ENCODE measurements at places on chromosomes 2 and 18.

DNA sequence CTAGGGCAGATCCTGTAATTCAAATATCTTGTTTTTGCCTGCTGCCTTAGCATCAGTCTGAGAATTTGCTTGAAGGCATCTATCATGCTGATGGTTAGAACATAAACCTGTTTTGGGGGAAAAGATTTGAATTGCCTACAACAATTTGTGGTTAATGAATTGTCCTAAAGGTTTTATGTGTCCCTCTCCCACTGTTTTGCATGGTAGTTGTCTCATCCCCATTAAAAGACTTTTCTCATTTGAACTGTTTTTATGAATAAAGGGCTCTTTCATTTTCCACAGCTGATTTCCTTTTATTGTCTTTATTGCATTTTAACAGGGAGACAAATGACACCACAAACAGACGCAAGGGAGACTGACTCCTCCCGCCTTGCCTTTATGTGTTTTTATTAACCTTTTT, 275.6 kb downstream of the PIK3C3 start:
- DNase-seq = no peak

DNA sequence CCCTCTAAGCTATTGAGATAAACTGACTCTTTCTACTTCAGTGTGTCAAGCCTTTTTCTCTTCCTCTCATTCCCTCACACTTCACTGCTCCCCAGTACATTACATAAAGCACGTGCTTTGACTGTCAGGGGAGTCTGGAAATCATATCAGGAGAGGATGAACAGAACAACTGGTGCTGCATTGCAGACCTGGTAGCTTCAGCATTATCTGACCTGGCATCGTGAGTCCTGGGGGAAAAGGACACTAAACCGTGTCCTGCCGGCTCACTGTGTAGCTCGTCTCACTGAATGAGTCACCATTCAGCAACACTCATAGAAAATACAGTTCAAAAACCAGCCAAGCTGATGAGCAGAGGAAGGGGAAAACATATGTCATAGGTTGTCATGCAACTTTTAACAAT, 108.5 kb upstream of the UNC80 start:
- no peak for DNase-seq

GRCh38 chr2:135175177-135175576, 123.1 kb downstream of the RAB3GAP1 start:
- DNase-seq = no peak

- DNase-seq = no peak
Measured at GRCh38 chr2:143696651-143697050, 567.4 kb downstream of the ARHGAP15 start.

DNA sequence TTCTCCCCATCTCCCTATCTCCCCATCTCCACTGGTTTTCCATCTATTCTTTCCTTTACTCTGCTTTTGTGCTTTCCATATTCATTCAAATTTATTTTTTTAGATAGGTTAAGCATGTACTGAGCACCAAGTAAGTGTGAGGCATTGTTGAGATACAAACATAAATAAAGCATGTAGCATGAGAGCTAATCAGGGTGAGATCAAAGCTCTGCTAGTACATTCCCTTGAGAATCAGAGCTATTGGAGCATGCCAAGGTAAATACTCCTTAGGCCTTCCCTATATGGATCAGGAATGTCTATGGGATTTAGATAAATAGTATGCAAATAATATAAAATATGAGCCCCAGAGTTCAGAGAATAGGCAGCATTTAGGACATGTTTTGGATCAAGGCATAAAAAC, 25.3 kb downstream of the BABAM2 start:
- DNase-seq = no peak

DNA sequence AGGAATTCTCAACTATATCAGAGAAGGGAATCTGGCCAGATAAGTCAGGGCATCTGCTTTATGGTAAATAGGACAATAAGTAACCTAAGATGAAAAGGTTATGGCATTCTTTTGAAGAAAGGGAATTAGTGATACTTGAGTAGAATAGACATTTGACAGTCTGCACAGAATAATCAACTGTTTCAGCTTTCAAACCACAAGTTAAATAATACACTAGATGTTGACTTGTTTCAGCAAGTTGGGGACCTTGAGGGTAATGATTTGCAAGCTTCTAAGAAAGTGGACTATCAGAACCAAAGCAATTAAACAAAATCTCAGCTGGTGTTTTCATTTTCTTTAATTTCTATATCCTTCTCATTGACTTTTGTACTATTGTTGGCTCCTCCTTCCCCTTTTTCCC, 54.5 kb downstream of the SLC39A10 start:
- no peak for DNase-seq

- DNase-seq = no peak
Measured at GRCh38 chr2:145682546-145683157, 1162.7 kb upstream of the ZEB2 start.

- DNase-seq = no peak
Measured at GRCh38 chr2:230348787-230349186, 21.8 kb downstream of the SP140L start.

GRCh38 chr2:33104726-33105125, 158.0 kb downstream of the LTBP1 start:
- no peak for DNase-seq

GRCh38 chr2:238710032-238710735, 137.7 kb upstream of the TWIST2 start:
- no peak for DNase-seq

- DNase-seq = peak; percentile 96
Measured at GRCh38 chr2:177263451-177264208, 897 bp downstream of the NFE2L2 start.

DNA sequence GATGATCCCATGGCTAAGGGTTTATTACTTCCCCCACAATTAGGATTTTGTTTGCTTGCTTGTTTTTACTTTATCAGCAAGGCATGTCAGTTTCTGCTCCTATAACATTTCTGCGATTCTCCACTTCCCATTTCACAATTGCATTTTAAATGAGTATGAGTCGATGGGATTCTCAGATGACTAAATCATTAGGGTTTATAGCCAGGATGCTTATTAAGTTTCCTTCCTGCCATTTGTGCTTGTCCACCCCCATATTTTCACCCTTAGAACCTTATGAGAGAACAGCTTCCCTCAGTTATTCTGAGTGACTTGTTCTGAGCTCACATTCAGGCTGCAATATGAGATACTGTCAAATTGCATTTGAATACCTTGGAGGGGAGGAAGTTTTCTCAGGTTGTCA, 37.9 kb upstream of the C1GALT1C1L start:
- no peak for DNase-seq

DNA sequence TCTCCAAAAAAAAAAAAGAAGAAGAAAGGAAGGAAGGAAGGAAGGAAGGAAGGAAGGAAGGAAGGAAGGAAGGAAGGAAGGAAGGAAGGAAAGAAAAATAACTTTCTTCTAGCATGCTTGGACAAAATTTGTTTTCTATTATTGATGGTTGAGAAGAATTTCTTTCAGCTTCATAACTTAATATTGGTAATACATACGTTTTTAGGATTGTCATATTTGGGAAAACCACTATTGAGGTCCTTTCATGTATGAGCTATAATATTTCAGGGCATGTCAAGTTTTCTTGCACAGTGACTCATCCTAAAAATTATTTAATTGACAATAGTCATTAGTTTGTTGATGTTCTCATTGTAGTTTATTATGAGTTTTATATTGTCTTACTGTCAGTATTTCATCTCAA, 66.4 kb upstream of the PKDCC start:
- DNase-seq = no peak

DNA sequence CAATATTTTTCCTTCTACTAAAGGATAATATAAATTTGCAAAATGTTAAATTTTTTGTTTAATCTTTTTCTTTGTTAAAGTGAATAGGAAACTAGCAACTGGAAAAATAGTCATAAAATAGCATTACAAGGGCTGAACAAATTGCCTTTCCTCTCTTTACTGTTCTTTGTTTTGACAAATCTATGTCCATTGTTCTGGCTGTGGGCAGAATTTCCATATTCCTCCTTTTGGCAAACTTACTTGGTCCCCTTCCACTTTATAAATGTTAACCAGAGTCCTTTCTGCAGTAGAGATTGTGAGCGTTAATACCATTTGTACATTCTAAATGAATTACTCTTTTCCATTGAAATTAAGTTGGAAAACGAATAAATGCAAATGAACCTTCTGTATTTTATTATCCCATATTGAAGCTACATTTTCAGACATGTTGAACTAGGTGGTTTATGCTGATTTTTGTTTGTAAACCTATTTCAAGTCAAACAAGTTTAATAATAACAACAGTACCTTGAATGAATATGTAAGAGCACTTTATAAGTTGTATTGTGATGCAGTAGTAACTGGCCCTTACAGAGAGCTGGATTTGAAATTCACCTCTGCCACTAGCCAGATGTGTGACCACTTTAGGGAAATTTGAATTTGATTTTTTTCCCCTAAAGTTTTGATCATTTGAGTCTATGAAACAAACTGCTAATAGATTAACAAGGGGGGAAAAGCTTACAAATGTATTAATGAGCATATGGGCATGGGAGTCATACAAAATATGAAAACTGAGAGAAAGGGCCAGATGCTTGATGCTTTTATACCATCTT, 3.3 kb downstream of the RNF125 start:
- DNase-seq = no peak

- DNase-seq = no peak
Measured at GRCh38 chr2:20419007-20419576, 27.8 kb upstream of the RHOB start.

DNA sequence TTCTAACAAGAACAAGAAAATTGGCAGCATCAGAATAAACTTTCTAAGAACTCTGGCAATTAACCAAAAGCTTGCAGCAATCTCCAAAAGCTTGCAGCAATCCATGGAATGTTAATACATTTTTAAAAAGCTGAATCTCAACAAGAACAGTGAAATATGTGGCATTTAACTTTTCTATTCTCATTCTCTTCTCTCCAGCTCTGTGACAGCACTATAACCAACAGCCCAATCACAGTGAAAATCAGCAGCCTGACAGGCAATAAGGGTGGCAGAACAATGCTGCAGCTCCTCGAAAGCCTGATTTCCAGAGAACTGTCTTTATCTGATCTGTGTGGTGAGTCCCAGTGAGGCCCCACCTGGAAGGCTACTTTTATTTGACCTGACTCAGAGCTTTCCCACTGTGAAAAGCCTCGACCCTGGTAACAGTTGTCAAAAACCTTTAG, 60.0 kb downstream of the TMEM131 start:
- no peak for DNase-seq

- no peak for DNase-seq
Measured at GRCh38 chr2:164430166-164430783, 191.0 kb downstream of the GRB14 start.

DNA sequence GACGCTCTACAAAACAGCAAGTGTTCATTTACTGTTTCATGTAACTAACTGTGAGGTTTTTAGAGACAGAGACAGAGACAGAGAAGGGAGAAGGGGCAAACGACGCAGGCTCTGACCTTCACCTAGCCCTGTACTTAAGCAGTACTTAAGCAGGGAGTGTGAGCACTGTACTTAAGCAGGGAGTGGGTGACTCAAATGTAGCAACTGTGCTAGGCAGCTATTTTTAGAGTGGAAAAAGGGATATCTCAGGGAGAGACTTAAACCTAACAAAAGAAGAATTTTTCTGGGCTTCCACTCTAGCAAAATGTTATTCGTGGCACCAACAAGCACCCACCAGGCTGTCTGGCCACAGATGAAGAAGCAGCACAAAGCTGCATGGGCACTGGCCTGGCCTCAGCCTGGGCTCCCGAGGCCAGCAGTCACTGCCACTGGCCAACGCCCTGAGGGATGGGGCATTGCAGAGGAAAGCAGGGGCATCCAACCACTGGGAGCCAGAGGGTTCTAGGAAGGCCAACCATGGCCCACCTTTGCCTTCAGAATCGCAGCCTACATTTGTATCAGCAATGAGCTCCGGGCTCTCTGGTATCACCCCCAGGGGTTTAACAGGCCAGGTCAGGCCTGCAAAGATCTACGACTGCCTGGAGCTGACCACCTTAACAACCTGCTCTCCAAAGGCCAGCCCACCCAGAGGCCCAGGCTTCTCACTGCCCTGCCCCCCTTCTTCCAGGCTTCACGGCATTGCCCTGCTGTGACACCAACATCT, 154.3 kb downstream of the TTC32 start:
- DNase-seq = no peak

GRCh38 chr2:129868151-129868550, 111.3 kb upstream of the RAB6C start:
- no peak for DNase-seq

GRCh38 chr2:109330056-109330455, 201.1 kb downstream of the SH3RF3 start:
- DNase-seq = no peak

DNA sequence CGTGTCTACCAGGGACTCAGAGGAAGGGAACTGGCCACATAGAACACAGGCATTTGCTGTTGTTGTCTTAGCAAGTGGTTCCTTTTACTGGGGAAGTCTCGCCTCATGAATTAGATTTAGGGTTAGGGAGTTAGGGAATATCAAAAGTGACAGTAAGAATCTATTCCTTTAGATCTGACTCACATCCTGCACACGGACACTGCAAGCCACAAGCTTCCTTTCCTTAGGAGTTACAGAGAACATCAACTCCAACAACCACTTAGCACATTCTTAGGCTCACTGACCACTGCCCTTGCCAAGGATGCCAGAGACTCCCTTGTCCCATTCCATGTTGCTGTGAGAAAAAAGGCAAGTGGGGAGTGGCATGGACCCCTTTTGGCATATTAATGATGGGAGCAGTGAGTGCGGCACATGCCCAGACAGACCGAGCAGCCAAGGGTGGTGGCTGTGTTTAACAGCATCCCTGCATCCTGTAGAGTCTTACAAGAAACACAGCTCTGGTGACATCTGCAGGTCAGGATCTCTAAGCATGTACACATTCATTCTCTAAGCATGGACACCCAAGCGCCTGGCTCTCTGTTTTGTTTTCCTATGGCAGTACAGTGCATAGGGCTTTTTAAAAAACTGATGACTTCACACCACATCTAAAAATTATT, 745.6 kb upstream of the RAB6C start:
- no peak for DNase-seq

- DNase-seq = no peak
Measured at GRCh38 chr2:172434821-172435605, 7.6 kb downstream of the ITGA6 start.

- DNase-seq = no peak
Measured at GRCh38 chr2:11357428-11357972, 13.1 kb upstream of the ROCK2 start.

GRCh38 chr2:61906186-61906470, 654 bp downstream of the COMMD1 start:
- DNase-seq = no peak

DNA sequence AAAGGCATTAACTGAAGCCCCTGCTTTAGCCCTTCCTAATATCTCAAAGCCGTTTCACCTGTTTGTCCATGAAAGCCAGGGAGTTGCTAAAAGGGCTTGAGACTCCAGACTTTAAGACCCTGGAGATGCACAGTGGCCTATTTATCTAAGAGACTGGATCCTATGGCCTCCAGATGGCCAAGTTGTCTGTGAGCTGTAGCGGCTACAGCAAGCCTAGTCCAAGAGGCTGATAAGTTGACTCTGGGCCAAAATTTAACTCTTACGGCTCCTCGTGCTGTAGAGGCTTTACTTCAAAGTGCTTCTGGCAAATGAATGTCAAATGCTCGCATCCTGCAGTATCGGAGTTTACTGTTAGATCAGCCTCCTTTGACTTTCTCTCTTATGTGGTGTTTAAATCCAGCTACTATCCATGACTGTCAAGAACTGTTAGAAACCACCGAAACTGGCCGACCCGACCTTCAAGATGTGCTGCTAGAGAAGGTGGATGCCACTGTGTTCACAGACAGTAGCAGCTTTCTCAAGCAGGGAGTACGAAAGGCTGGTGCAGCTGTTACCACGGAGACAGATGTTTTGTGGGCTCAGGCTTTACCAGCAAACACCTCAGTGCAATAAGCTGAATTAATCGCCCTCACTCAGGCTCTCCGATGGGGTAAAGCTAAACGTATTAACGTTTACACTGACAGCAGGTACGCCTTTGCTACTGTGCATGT, 336.7 kb upstream of the CNTNAP5 start:
- no peak for DNase-seq

- DNase-seq = no peak
Measured at GRCh38 chr2:74841641-74842040, 7.7 kb downstream of the HK2 start.

Measured in activated T-helper 1 cell treated with anti-CD3 and anti-CD28 coated beads, Interleukin-2, amount 50 U/mL, for 16 hours (primary cell).